ENCODE measurements at places on chromosomes 6 and 20.

GRCh38 chr6:169665289-169665688, 36.5 kb downstream of the WDR27 start:
- no peak for DNase-seq

GRCh38 chr6:39698789-39699188, 26.4 kb downstream of the KIF6 start:
- DNase-seq: no peak

- DNase-seq: no peak
Observed at GRCh38 chr6:29887819-29888776, 54.2 kb upstream of the HLA-A start.

DNA sequence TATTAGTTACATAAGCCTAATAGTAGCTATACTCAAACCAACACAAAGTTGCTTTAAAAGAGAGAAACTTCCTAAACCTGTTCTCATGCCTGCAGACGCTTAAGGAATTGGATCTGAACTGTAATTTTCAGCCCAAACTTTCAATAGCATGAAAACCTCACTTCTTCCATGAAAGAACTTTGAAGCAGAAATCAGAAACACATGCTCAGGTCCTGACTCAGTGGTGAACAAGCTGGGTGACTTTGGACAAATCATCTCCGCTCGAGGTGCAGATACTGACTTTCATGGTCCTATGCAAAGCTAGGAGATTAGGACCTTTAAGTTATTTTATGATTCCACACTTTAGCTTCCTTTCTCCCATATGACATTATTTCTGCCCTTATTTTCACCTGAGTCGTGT, 36.5 kb downstream of the NOX3 start:
- DNase-seq: no peak

DNA sequence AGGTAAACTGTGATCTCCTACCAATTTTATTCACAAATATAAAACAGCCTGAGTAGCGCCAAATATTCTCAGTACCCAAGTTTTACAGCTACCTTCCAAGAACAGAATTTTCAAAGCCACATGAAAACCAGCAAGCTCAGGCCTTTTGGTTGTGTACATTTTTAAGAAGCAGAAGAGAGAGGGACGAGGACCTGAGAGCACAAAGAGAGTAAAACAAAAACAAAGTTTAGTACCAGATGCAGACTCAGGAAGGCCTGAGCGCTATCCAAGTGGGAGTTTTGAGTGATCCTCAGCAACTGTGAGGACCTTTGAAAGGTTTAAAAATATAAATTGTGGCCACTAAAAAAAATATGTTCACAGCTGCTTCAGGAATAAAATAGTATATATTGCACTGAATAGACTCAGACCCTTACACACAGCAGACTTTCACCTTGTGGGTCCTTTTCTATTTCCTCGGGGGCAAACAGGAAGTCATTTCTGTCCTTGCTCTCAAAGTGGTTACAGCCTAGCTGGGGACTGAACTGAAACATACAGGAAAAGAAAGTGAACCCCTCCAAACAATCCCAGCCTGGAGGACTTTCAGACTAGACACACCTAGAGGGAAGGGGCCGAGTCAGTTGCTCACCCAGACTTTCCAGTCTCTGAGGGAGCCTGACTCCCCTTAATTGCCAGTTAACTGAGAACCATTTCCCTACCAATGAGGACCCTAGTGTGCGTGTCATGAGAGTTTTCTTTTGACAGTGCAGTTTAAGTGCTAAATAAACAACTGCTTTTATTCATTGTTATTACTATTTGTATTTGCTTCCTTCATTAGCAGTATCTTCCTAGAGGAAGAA, 48.5 kb upstream of the NT5E start:
- DNase-seq: peak; percentile 14

DNA sequence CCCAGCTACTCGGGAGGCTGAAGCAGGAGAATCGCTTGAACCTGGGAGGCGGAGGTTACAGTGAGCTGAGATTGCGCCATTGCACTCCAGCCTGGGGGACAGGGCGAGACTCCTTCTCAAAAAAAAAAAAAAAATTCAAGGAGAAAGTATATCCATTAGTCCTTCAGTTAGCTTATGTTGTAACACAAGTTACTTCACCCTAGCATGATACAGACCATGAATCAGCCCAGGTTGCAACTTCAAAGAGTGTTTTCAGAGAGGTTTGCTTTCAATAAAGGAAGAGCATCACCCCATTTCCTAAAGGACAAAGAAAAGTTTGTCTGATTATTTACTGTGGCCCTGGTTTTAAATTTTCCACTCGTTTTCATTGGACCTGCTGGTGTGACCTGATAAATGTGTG, 73.0 kb downstream of the SERAC1 start:
- no peak for DNase-seq

DNA sequence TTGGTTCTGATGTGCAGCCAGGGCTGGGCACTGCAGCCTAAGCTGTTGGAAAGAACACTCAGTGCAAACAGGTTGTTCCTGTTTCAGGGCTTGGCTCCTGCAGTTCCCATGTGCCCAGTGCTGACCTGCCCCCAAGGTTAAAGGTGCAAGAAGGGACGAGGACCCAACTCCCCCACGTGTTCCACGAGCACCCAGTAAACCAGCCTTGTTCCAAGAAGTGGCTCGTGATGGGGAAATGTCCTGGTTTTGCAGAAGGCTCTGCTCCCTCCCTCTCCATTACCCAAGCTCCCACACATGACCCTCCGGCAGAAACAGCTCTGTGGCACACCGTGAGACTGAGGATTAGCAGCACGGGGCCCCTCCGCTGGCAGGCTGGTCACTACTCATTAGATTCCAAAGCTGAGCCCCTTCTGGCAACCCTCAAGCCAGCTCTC, 9.4 kb downstream of the ACSS1 start:
- DNase-seq: no peak

- no peak for DNase-seq
Observed at GRCh38 chr20:11993886-11994461, 76.3 kb downstream of the BTBD3 start.

- no peak for DNase-seq
Observed at GRCh38 chr6:163793011-163793983, 378.8 kb downstream of the QKI start.

DNA sequence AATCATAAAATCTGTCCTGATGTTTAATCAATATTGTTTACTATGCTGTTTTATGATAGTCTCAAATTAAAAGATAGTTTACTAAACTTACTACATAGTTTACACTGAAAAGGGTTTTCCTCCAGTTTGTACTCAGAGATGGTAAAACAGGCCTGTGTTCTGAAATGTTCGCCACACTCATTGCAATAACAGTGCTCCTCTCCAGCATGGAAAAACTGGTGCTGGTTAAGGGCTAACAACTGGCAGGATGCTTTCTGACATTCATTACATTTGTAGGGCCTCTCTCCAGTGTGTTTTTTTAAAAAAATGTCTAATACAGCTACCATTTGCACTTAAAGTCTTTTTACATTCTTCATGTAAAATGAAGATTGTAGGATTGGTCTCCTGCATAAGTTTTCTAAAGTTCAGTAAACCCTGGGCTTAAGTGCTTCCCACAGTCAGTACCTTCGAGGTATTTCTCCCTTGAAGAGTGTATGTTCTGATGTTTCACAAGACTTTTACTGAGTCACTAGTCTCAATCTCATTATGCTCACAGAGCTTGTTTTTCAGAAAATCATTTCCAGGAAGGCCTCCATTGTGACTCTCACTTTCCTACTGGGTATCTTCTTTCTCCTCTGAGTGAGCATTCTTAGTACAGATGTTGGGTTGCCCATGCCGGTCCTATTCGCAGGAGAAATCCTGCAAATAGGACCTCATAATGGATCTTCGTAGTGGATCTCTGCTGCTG, 8.7 kb upstream of the ZSCAN12 start:
- DNase-seq: no peak

- DNase-seq: no peak
Observed at GRCh38 chr6:167546611-167547327, 221.9 kb downstream of the TTLL2 start.

DNA sequence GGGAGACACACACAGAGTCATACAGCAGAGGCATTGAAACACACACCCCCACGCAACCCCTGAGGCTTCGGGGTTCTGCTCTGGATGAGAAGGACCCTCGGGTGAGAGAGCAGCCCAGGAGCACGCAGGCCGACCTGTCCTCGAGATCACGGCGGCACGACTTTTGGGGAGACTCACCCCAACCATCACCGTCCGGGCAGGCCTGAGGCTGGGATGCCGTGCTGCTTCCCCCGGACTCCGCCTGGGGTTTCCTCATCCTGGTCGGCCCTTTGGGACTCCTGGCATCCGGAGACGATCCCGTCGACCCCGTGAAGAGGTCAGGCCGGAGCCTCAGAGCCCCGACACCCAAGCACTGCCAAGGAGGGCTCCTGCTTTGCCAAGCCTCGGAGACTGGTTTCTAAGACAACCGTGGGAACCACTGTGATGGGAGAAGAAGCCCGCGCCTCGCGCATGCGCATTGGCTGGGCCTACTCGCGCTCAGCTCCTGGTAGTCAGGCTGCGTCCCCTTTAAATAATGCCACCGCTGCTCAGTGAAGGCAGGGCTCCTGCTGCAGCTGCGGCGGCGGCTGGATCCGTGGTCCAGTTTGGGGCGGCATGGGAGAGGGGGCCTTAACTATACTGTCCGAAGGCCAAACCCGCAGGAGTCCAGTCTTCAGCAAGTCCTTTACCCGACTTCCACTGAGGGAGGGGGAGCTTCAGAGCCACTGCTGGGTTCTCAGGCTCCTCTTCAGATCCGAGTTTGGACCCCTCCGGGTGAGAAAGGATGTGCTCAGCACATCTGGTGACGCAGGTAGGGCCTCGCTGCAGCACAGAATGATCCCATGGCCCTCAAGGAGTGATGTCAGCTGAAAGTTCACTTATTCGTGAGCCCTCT, 171.4 kb upstream of the ZNF337 start:
- no peak for DNase-seq

- no peak for DNase-seq
Observed at GRCh38 chr6:18422136-18422535, 35.0 kb downstream of the RNF144B start.

DNA sequence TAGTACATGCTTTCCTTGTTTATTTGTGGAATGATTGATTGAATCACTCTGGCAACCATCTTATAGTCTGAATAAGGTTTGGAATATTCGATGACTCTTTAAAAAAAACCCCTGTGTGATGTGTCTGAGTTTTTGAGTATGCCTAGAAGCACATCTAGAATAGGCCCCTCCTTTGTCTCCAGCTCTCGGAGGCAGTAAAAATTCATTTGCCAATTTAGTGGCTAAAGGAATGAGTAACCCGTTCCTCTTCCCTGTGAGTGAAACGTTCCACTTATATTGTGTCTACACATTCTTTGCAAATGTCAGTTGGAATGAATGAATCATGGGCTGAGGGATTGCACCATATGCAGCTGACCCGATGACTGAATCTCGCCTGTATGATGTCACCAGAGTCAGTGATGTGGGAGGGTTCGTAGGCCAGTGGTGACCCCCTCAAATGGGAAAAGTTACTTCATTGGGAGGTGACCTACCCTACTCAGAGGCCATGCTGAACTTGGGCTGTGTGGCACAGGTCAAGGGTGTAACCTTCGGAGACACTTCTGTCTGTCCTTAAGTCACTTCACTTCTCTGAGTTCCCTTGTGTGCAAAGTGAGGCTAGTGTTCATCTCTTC, 21.6 kb downstream of the MOCS3 start:
- DNase-seq: no peak

DNA sequence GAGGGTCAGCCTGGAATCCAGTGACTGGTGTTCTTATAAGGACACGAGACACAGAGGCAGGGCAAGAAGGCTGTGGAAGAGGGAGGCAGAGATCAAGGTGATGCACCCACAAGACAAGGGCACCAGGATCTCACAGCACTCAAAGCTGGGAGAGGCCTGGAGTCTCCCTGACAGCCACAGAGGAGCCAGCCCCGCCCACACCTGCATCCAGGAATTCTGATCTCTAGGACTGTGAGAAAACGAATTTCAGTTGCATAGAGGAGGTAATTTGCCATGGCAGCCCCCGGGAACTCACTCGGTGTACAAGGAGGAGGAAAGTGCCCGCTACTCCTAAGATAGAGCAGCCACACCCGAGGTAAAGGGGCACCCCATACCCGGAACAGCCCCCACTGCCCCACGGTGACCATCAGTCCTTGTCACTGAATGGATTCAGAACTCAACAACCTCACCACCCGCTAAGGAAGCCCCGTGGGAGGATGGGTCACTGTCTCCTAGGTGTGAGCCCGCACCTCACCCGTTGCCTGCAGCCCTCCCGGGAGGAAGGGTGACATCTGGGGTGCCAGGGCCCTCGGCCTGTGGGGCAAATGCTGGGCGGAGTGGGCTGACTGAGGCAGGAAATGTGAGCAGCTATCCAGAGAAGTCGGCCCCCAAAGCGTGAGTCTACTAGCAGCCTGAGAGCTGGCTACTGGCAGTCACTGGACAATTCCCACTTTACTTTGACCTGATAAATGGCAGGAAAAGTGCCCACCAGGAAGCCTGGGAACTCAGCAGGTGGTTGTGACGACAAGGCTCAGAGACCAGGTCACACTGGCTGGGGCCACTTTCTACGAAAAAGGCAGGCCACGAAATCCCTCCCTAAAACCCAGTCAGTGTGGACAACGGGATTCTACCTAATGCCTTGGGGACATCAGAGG, 22.4 kb downstream of the DLL1 start:
- no peak for DNase-seq

DNA sequence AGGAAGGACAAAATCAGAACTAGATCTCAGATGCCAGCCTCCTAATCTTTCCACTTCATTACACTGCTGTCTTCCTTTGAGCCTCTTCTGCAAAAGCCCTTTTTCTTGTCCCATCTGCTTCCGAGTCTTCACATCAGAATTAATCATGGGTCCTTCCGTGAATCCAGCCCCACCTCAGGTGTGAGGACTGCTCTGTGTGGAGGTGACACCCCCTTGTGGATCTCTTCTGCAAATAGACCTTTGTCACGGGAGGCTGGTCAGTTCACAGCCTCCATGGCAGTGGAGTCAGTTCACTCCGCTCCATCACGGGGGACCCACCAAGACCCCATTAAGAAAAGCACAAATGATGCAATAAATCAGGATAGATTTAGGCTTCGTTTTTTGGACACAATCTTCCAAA, 171.1 kb downstream of the ADAT2 start:
- DNase-seq: peak; percentile 4

DNA sequence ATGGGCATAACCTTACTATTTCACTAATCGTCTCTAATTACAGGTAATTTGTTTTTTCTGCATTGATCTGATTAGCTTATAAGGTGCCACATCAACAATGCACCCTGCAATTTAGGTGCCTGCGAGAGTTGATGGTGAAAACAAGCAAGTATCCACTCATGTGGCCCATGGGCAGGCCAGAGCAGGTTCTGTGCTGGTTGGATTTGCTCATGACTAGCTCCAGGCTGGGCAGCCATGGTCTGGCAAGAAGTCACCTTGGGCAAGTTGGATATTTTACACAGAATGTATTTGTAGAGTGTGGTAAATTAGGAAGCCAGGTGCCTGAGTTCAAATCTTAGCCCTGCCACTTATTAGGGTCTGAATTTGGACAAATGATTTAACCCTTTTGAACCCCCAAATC, 25.3 kb downstream of the RAB44 start:
- no peak for DNase-seq

- no peak for DNase-seq
Observed at GRCh38 chr6:85390105-85390728, 59.7 kb upstream of the NT5E start.

GRCh38 chr20:18050628-18051027, 7.1 kb downstream of the OVOL2 start:
- no peak for DNase-seq
